ENCODE measurements at places on chromosomes 1 and 21. TPM values are rescaled to one million over a fixed set of nuclear protein-coding genes. Genes with fewer than 3 reads are reported as not detected.
A peak's percentile ranks its signal among the peaks of the same experiment; 100 is the strongest.

Gene AMY2A
- total RNA-seq: not detected

Gene RCAN1
- total RNA-seq: 79.6 TPM

Gene SH2D2A
- total RNA-seq: 8.2 TPM

Gene PRAMEF33
- total RNA-seq: not detected

GRCh38 chr1:107936498-107937481, 28.2 kb downstream of the VAV3 start:
- DNase-seq: peak; percentile 60
- H3K4me1 ChIP-seq: no peaks in the 10 kb centered on the region
- H3K36me3 ChIP-seq: no peaks in the 10 kb centered on the region
- H3K4me3 ChIP-seq: no peak overlapping the region

GRCh38 chr1:24421502-24421901, 5.9 kb downstream of the NIPAL3 start:
- H3K4me1 ChIP-seq: peaks cover 13% of the 10 kb centered on the region
- no peak overlapping the region for H3K27ac ChIP-seq
- H3K36me3 ChIP-seq: no peaks in the 10 kb centered on the region
- no peak for DNase-seq

DNA sequence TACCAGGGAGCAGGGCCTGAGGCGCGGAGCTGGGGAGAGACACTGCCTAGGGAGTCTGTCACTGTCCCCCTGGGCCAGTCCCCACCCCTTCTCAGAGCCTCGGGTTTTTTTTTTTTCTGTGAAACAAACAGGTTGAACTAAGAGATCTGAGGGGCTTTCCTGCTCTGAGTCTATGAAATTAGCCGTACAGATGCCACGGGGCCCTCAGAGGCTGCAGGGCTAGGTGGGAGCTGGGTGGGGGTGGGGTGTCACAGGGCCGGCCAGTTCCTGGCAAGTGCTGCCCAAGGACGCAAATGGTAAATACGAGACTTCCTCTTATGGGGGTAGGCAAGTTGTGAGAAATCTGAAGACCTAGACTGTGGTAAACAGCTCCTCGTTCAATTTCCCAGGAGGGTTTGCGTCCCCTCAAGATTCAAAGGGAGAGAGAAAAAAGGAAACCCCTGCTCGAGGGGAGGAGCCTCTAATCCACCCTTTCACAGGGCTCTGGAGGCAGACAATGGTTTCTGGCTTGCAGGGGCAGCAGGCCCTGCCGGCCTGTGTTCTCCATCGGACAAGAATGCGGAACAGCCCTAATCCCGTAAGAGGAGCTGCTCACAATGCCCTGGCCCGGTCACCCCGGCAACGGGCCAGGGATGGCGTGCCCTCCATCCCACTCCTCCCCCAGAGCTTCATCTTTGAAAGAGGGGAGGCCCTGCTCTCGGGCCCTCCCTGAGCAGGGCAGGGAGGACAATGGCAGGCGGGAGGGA, 7.8 kb downstream of the NUAK2 start:
- no peaks in the 10 kb centered on the region for H3K27me3 ChIP-seq
- H3K4me3 ChIP-seq: no peak overlapping the region
- peak overlapping the region; percentile 29 for H3K27ac ChIP-seq
- no peaks in the 10 kb centered on the region for H3K36me3 ChIP-seq
- peaks cover 39% of the 10 kb centered on the region for H3K4me1 ChIP-seq

DNA sequence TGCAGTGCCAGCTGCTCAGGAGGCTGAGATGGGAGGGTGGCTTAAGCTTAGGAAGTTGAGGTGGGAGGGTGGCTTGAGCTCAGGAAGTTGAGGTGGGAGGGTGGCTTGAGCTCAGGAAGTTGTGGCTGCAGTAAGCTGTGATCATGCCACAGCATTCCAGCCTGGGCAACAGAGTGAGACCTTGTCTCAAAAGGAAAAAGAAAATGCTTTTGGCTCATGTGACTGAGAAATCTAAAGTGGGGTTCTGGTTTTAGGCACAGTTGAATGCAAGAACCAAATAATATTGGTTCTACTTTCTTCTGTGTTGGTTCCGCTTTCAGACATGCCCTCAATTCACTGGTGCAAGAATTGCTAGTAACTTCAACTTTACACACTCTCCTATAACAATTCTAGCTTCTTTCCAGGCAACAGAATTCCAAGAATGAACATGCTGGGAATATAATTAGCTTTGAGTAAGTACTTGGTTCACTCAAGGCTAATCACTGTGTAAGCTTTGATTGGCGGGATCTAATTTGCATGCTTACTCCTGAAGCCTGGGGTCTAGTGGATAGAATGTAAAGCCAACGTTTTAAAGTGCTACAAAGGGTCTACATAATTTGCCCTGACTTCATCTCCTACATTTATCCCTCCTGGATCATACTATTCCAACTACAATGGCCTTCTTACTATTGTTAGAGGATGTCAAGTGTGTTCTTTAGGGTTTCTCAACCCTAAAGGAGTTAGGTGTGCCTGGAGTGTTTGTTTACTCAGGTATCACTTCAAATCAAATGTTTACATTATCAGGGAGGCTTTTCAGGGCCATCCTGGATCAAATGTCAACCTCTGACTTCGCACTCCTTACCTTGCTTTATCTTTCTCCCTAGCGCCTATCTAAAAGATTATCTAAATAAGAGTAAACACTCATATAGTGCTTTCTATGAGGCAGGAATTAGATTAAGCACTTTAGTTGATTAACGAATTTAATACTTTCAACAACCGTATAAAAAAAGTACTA, 115.1 kb downstream of the SLC16A1 start:
- H3K27me3 ChIP-seq: no peaks in the 10 kb centered on the region
- H3K4me1 ChIP-seq: no peaks in the 10 kb centered on the region
- H3K36me3 ChIP-seq: no peaks in the 10 kb centered on the region
- H3K27ac ChIP-seq: no peak overlapping the region

DNA sequence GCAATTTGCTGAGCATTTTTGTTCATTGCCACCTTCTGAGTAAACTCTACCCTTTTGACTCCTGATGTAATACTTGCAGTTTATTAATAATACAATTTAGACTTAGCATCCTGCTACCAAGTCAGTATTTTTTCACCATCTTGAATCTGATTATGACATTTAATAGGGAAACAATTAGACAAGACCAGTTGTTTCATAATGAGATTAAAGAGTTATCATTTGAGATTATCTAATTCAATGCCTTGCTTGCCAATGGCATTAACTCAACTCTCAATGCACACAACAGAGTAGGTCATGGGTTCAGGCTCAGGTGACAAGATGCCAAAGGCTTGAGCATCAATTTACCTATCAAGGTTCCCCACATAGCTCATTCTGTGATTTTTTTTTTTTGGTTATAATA, 488.4 kb downstream of the DISC1 start:
- no peaks in the 10 kb centered on the region for H3K27me3 ChIP-seq
- no peak overlapping the region for H3K4me3 ChIP-seq
- DNase-seq: no peak
- no peak overlapping the region for H3K27ac ChIP-seq
- no peaks in the 10 kb centered on the region for H3K36me3 ChIP-seq

GRCh38 chr1:14606632-14607031, 8.1 kb downstream of the KAZN start:
- no peak for DNase-seq
- no peaks in the 10 kb centered on the region for H3K36me3 ChIP-seq
- H3K4me1 ChIP-seq: no peaks in the 10 kb centered on the region
- peaks cover 9% of the 10 kb centered on the region for H3K27me3 ChIP-seq

- no peaks in the 10 kb centered on the region for H3K4me1 ChIP-seq
- H3K36me3 ChIP-seq: no peaks in the 10 kb centered on the region
- H3K4me3 ChIP-seq: no peak overlapping the region
- no peak for DNase-seq
These were observed 43.0 kb downstream of the ATP6V1G3 start for GRCh38 chr1:198497326-198498102.

DNA sequence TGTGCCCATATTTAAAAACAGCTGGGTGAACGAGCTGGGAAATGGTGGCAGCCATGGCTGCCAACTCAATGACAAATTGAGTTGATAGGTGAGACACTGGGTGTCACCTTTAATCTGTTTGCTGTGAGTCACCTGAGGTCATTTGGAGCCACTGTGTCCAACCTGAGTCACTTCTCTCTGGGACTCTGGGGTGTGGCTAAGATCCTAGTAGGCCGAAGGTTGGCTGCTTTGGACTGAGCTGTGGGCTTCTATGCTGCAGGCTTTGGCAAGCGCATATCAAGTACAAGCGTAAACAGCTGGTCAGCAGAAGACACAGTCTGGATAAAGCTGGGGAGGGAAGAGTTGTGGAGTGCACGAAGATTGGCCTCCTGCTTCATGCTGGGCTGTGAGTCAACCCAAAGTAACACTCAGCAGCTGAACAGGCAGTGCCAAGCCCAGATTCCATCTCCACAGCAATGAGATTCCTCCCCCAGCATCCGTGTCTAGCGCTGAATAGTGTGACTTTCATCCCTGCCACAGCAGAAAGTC, 24.0 kb downstream of the TEX35 start:
- no peaks in the 10 kb centered on the region for H3K27me3 ChIP-seq
- peaks cover 21% of the 10 kb centered on the region for H3K4me1 ChIP-seq
- no peak overlapping the region for H3K27ac ChIP-seq
- no peak overlapping the region for H3K4me3 ChIP-seq
- no peaks in the 10 kb centered on the region for H3K36me3 ChIP-seq

- H3K4me3 ChIP-seq: no peak overlapping the region
- peaks cover 7% of the 10 kb centered on the region for H3K27me3 ChIP-seq
- H3K4me1 ChIP-seq: no peaks in the 10 kb centered on the region
- DNase-seq: no peak
- no peak overlapping the region for H3K27ac ChIP-seq
- no peaks in the 10 kb centered on the region for H3K36me3 ChIP-seq
These were observed 17.0 kb upstream of the POU3F1 start for GRCh38 chr1:38063616-38064015.

DNA sequence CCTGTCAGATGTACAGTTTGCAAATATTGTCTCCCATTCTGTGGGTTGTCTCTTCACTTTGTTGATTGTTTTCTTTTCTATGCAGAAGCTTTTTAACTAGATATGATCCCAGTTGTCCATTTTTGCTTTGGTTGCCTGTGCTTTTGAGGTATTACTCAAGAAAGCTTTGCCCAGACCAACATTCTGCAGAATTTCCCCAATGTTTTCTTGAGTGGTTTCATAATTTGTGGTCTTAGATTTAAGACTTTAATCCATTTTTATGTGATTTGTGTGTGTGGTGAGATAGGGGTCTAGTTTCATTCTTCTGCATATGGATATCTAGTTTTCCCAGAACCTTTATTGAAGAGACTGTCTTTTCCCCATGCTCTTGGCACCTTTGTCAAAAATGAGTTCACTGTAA, 116.9 kb downstream of the DUSP10 start:
- DNase-seq: no peak
- H3K36me3 ChIP-seq: no peaks in the 10 kb centered on the region
- H3K4me1 ChIP-seq: peaks cover 9% of the 10 kb centered on the region
- H3K27me3 ChIP-seq: no peaks in the 10 kb centered on the region

GRCh38 chr1:21822349-21822748, 10.3 kb downstream of the LDLRAD2 start:
- no peak overlapping the region for H3K27ac ChIP-seq
- H3K27me3 ChIP-seq: no peaks in the 10 kb centered on the region
- no peak overlapping the region for H3K4me3 ChIP-seq
- peaks cover 65% of the 10 kb centered on the region for H3K36me3 ChIP-seq
- H3K4me1 ChIP-seq: no peaks in the 10 kb centered on the region
- DNase-seq: no peak

- peaks cover 5% of the 10 kb centered on the region for H3K27me3 ChIP-seq
- H3K36me3 ChIP-seq: no peaks in the 10 kb centered on the region
- H3K27ac ChIP-seq: no peak overlapping the region
- no peaks in the 10 kb centered on the region for H3K4me1 ChIP-seq
These were observed 49.1 kb upstream of the DMRTB1 start for GRCh38 chr1:53410100-53410541.

DNA sequence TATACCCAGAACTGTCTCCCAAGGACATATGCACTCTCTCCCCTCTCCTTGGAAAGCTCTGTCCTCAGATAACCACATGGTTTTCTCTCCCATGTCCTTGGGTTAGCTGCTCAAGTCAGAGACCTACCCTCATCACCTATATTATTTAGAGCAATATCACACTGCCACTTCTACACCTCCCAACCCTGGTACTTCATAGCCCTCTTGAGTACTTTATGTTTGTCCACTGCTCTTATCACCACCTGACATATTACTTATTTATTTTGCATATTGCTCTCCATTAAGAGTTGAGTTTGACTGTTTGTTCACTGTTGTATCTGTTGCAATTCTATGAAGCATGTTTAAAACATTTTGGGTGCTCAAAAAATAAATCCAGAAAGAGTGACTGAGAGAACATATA, 126.3 kb upstream of the ATP1B1 start:
- H3K4me1 ChIP-seq: no peaks in the 10 kb centered on the region
- H3K27ac ChIP-seq: no peak overlapping the region
- H3K27me3 ChIP-seq: no peaks in the 10 kb centered on the region
- H3K4me3 ChIP-seq: no peak overlapping the region
- no peaks in the 10 kb centered on the region for H3K36me3 ChIP-seq
- no peak for DNase-seq

DNA sequence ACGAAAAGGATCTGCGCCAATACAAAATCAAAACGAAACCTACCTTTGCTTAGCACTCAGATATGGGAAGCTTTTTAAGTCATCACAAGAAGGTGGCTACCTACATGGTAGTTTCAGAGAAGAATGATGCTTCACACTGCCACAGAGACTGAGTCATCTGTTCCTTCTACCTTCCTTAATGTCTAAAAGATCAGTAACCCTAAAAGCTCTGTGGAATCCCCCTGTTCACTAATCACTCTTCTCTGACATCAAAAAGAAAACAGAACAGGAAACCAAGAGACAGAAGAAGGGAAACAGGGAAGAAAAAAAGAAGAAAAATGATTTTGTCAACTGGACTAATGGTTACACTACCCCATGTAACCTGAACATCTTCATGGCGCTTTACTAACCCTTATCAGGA, 177.2 kb downstream of the SMYD3 start:
- H3K27me3 ChIP-seq: no peaks in the 10 kb centered on the region
- H3K36me3 ChIP-seq: no peaks in the 10 kb centered on the region
- no peak overlapping the region for H3K27ac ChIP-seq
- H3K4me1 ChIP-seq: no peaks in the 10 kb centered on the region

DNA sequence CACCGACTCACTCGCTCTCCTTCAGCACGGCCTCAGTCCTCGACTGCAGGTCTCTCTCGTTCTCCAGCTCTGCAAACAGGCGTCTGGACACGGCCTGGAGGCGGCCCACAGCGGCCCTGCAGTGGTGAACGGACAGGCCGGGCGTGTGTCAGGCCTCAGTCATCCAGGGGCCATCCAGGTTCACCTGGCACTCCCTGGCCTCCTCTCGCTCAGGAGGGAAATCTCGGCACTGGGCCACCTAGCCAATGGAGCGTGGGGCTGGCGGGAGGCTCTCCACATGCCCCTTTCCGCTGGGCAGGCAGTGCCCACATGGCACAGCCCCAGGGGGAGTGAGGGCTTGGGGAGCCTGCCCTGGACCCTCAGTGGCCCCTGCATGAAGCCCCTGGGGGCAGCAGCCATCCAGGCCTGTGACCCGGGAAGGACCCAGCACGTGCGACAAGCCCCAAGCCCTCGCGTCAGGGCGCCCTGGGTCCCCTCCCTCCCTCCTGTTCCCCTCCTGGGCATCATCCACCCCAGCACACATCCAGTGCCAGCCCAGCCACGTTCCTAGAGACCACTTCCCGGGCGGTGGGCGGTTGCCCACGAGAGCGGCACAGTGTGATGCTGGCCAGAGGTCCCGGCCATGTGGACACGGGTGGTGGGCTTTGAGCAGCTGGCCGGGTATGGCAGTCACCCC, 18.1 kb downstream of the CFAP74 start:
- DNase-seq: no peak
- H3K27me3 ChIP-seq: peaks cover 30% of the 10 kb centered on the region
- H3K27ac ChIP-seq: no peak overlapping the region
- no peaks in the 10 kb centered on the region for H3K36me3 ChIP-seq

GRCh38 chr1:169367096-169367685, 406 bp downstream of the NME7 start:
- H3K27ac ChIP-seq: peak overlapping the region; percentile 78
- peaks cover 33% of the 10 kb centered on the region for H3K4me1 ChIP-seq
- peaks cover 4% of the 10 kb centered on the region for H3K36me3 ChIP-seq
- no peak for DNase-seq
